ENCODE measurements at places on chromosomes 3 and 15.

DNA sequence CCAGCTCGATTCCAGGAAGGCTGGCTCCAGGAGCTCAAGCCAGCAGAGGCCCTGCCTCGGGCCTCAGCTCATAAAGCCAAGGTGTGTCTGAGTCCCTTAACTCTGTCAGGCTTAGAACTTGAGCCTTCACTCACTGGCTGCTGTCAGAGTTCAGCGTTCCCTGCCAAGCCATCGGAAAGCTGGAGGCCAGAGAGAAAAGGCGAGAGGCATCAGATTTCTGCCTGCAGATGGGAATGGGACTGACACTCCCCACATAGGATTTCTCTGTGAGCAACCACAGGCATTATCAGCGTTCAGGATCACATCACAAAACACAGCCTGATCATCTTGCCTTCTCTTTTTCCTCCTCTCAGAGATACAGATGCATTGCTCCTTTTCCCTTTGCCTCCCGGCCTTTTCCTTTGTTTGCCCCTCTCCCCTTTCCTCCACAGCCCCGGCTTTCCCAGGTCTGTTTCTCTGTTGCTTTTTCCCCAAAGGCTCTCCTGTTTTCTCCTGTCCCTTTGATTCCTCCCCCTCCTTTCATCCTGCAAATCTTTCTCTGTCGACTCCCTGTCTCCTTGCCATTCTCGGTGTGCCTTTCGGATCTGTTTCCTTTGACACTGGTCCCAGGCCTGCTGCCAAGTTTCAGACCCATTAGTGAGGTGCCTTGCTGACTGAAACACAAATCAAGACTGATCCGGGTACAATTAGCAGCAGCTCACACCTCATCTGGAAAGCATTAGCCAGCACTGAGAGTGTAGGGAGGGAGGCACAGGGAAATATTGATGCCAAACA, 44.5 kb upstream of the BOC start:
- no peak for DNase-seq

DNA sequence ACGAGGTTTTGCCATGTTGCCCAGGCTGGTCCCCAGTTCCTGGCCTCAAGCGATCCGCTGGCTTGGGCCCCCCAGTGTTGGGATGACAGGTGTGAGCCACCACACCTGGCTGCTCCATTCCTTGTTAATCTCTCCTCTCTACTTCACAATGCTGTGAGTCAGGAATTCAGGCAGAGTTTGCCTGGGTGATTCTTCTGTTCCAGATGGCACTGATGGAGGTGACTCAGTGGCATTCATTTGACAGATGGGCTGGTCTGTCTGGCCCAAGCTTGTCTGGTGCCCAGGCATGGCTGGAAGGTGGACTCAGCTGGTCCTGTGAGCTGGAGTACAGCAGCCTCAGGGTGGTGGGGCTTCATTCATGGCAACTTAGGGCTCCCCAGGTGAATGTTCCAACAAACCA, 43.2 kb downstream of the SLC6A20 start:
- no peak for DNase-seq

GRCh38 chr15:81160312-81161159, 26.5 kb downstream of the CFAP161 start:
- no peak for DNase-seq

- DNase-seq: no peak
Measured at GRCh38 chr3:81592101-81592500, 169.3 kb downstream of the GBE1 start.

- peak; percentile 99 for DNase-seq
Measured at GRCh38 chr3:14178247-14179113, at the start of the genes LSM3 and XPC. TSS of gene LSM3 (plus strand) at chr3:14178817. CDS start at chr3:14178861, 44 bp downstream. TSS of gene XPC (minus strand) at chr3:14178601. CDS start at chr3:14178568, 33 bp downstream.

All from GM12865 (cell line).